AG10803 (cell line): ENCODE measurements at places on chromosomes 4 and X.

- no peak for DNase-seq
Observed at GRCh38 chr4:40747207-40747835, 2.4 kb upstream of the NSUN7 start.

- DNase-seq, result no peak
Observed at GRCh38 chr4:166673911-166674310, 560.4 kb downstream of the SPOCK3 start.

DNA sequence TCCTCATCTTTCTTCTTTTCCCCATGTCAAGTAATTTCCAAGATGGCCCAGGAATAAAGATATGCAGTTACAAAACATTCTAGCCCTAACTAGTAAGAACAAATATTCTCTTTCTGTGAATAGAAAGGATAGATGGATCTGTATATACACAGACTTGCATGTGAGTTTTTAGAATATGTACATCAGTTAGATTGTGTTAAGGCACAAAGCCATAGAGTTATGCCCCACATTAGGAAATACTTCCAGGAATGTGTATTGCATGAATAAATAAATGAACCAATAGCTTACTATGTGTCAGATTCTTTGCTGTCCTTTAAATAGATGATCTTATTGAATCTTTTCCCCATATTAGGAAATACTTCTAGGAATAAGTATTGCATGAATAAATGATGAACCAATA is 46.0 kb upstream of the TMPRSS11E start:
- DNase-seq, result no peak

DNA sequence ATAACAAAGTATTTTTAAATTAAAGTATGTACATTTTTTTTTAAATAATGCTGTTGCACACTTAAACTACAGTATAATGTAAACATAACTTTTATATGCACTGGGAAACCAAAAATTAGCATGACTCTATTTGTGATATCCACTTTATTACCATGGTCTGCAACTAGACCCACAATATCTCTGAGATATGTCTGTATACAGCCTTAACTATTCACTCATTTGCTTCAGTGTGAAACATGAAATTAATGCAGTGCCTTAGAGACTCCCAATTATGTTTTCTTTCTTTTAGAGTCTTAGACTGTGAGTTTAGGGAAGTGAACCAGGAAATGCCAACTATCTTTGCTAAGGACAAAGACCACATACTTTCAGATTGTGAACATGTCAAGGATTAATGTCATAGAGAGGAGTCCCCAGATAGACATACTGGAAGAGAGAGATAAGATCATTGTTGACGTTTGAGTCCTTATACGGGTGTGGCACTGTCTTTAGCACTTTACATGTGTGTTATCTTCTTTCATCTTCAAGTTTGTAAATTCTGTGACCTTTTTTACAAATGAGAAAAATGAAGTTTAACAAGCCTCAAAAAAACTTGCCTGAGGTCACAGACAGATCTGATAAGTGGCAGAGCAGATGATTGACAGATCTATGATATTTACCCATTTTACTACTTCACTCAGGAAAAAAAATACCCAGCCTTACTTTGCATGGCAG is 23.2 kb downstream of the CXorf58 start:
- no peak for DNase-seq

DNA sequence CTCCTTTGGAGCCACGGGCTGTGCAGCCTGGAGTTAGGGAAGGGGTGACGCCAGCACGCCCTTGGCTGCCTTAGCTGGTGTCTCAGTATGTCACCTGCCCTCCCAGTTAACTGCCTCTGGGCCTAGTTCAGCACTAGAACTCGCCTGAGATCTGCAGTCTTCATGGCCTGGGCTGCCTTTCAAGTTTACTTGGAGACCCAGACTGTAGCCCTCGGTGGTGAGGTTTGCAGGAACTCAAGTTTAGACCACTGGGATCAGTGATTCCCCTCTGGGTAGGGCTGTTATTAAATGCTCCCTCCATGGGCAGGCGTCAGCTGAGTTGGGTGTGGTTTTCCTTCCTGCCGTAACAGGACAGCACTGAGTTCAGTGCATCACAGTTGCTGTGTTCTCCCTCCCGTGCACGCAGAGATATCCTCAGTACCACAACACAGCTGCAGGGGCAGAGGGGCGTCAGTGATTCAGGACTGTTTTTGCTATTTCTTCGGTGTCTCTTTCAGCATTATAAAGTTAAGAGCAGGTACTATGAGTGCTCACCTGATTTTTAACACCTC is 30.5 kb downstream of the PLAC8 start:
- DNase-seq, result no peak

DNA sequence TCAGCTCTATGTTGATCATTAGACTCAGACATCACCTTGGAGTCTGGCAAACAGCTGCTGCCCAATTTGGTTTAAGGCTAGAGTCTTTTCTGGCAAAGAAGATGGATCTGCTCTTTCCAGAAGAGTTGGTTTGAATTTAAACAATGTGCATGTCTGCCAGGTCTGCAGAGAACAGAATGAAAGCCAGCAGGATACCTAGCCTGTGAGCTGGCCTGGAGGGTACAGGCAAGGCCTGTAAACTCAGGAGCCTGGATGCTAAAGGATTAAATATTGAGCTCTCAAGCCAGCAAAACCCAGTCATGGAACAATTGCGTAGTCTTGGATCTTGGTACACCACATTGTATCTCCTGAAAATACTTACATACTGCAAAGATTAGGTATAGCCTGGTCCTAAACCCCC is 15.6 kb upstream of the PDLIM3 start:
- no peak for DNase-seq

GRCh38 chr4:5019796-5020195 is 538 bp upstream of the CYTL1 start:
- no peak for DNase-seq

DNA sequence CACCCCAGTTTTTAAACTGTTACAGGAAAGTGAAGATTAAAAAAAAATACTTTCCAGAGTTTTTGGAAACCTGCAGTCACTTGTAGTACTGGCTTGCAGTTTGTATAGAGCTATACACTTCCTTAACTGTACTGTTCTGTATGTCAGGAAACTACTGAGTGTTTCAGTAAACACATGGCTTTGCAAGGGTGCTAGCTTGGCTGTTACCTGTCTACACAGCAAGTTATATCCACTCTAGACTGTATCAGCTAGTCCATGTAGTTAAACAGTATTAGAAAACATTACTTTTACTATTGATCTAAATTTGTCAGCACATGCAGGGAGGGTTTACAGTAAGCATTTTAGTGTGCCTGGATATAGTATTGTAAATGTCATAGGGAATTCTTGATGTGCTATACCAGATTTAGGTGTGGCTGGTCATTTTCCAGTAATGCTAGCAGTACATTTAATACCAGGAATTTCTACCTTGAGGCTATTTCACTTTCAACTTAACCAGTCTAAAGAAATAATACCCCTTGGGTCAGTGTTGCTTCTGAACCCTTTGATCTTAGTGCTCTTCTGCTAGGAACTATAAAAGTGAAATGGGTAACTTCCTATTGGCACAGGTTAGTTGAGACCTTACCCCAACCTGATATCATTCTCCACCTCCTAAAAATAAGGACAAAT is 192.3 kb upstream of the ANKRD50 start:
- no peak for DNase-seq

- DNase-seq, result no peak
Observed at GRCh38 chrX:134933911-134934310, 56.9 kb upstream of the SMIM10 start.

GRCh38 chrX:49187028-49187394 is 838 bp upstream of the PRICKLE3 start:
- DNase-seq, result no peak

GRCh38 chr4:174318829-174319764 is 35.4 kb downstream of the CEP44 start:
- DNase-seq, result peak; percentile 33

- DNase-seq, result no peak
Observed at GRCh38 chr4:124540014-124540413, 172.5 kb downstream of the ANKRD50 start.

DNA sequence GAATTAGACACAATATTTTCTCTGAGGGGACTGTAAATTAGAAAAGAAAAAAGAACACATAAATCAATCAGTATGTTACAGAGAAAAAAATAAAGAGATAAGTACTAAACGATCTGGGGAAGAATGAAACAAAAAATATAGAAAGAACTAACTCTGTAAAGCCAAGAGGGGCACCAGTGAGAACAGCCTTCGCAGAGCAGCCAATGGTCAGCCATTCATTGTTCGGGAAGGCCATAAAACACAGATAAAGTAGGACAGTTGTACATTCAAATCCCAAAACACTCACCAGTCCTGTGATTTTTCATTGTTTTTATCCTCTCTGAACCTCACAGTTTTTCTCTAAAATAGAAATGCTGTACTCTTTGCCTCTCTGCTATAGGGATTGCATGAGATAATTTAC is 127.9 kb downstream of the NEK1 start:
- DNase-seq, result peak; percentile 12

DNA sequence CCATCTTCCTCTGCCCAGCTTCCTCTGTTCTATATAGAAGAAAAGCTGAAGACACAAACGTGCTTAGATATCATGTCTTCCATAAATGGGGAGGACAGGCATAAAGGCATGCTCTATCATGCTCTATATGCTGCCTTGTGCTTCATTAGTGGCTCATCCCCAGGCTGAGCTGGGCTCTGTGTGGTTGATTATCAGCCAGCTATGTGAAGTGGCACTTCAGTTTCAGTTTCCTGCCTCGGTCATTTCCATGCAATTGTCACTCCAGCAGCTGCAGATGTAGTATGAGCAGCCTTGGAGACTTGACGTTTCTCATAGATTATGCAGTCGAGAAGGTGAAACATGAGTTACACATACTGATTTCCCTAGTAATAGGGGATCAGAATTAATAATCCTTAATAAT is 106.2 kb downstream of the SYTL5 start:
- no peak for DNase-seq

GRCh38 chrX:154458116-154458953 is at the start of gene PLXNA3:
PLXNA3 (plus strand) TSS chrX:154458281; CDS start chrX:154460184, 1,903 bp downstream.
- DNase-seq, result peak; percentile 31

- DNase-seq, result no peak
Observed at GRCh38 chr4:2295900-2296442, 34.1 kb upstream of the MXD4 start.

- DNase-seq, result no peak
Observed at GRCh38 chr4:46954643-46955042, 38.7 kb downstream of the GABRA4 start.
